Activated T-helper 1 cell treated with anti-CD3 and anti-CD28 coated beads, Interleukin-12 subunit alpha, Interleukin-12 subunit beta, Interleukin-2, Interleukin-4 antibody, amounts not matched to agents 30 ng/mL and 10 ng/mL and 1 ng/mL, durations not matched to agents 14 hours and 24 hours and 36 hours (primary cell): ENCODE measurements at places on chromosomes 2 and 18.

DNA sequence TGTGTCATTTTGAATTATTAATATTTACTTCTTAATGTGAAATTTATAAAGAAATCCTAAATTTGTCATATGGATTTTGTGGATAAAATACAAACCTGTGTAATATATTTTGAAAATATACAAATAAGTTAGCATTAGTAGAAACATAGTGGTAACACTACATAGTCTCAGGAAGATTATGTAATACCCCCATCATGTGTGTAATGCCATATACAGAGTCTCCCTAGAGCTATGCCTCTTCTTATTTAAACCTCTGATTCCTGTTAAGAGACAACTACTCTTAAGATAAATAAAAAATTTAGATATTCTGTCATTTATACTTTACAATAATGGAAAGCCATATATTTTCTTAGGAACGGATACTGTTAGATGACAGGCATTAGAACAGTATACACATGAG is 2012.0 kb upstream of the LRRTM1 start:
- DNase-seq, result no peak

- DNase-seq, result no peak
Observed at GRCh38 chr2:134275058-134275862, 21.4 kb downstream of the MGAT5 start.

GRCh38 chr2:168427451-168427850 is 28.6 kb upstream of the CERS6 start:
- no peak for DNase-seq

GRCh38 chr2:127650041-127650784 is 4.3 kb downstream of the GPR17 start:
- no peak for DNase-seq

GRCh38 chr18:67517444-67517765 is 885 bp upstream of the DSEL start:
- no peak for DNase-seq

- DNase-seq, result no peak
Observed at GRCh38 chr2:136665736-136666135, 99.6 kb upstream of the THSD7B start.

GRCh38 chr2:223727562-223727961 is 109.8 kb downstream of the AP1S3 start:
- DNase-seq, result peak; percentile 1

GRCh38 chr2:154437104-154437503 is 261.4 kb upstream of the KCNJ3 start:
- DNase-seq, result no peak

DNA sequence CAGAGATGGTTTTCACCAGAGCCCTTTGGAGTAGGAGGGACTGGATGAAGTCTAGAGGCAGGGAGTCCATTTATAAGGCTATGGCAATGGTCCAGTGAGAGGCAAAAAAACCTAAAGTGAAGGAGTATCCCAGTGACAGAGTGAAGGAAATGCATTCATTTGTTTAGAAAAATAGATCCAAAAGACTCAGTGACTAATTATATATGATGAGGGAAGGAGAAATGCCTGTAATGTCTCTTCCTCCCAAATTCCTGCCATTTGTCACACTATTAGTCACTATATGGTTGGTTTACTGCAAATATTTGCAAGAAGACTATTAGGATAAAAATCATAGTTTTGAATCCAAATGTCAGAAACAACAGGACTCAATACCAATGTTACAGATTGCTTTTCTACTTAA is 104.2 kb downstream of the ZNF521 start:
- no peak for DNase-seq

DNA sequence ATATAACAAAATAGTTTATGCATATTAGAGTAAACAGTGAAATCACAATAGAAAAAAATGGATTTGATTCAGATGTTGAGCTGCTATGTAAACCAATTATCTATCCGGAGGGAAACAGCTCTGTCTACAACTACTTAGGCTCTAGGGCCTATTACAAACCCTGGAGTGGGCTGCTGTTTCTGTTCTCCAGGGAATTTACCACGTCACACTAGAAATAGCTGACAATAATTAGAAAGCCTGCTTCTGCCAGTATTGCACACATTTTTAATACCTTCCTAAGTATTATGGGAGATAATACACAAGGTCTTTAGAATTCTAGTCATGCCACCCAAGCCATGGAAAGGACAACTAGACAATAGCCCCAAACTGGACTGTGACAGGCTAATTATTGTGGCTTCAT is 411.1 kb downstream of the FIGN start:
- DNase-seq, result no peak

DNA sequence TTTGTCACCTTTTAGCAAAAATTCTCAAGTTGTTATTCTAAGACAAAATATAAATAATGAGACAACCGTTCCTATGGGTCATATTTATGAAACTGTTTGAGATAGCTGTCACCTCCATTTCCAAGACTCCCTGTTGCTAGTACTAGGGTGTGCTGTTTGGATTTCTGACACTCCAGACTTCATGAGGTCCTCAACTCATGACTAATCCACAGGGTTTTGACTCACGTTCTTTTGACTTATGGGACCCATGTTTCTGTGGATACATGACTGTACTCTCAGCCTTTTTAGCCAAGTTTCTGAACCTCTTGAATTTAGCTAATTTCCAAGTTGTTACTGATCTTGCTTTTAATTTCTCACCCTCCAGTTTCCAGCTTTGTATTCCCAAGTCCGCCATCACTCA is 178.7 kb upstream of the FAM98A start:
- no peak for DNase-seq

GRCh38 chr2:161173541-161174194 is 13.4 kb downstream of the TANK start:
- DNase-seq, result no peak

DNA sequence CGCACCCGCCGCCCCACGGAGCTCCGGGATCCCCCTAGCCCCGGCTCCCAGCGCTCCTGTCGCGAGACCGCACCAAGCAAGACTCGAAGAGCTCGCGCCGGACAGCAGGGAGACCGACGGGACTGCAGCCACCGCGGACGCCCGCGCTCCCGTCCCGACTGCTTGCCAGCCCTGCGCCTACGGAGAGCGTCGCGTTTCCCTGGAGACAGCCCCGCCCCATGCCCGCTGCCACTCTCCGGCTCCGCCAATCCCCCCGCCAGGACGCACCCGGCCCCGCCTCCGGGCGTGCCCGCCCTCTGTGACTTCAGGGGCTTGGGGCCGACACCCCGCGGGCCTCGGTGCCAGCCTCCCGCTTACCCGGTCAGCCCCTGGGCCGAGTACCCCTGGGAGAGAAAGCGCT is at the start of gene ANKMY1:
TSS of gene ANKMY1 (minus strand) at position 181 of the 400 bp plus-strand sequence. CDS start 653 bp downstream, outside the sequence.
- peak; percentile 64 for DNase-seq

DNA sequence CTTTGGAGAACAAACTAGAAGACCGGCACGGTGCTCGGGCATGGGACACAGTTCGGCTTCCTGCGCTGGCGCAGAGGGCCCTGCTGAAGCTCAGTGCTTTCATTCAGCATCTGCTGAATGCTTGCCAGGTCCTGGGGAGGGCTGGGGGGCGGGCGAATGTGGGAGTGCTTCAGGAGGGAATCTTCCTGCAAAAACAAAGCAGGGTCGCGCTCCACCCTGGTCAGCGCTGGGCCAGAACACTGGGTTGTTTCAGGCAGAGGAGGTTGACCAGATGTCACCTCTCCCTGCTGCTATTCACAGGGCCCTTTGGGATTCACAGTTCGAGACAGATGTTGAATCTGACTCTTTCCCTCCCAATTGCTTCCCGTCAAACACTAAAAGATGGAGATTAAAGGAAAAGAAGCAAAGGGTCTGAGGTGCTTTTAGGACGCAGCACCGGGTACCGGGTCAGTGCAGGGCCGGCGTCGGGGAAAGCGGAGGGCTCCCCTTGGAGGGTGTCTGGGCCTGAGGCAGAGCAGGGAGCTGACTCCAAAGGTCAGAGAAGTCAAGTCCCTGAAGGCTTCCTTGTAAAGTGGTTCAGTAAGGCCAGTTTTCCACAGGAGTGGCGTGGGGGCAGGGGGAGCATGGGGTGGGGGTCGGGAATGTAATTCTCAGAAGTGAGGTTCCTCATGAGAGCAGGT is 82.1 kb upstream of the PXDN start:
- DNase-seq, result no peak
